ENCODE measurements at places on chromosomes 3 and 15. TPM values are rescaled to one million over a fixed set of nuclear protein-coding genes. Genes with fewer than 3 reads are reported as not detected.

GRCh38 chr3:49602877-49603411 is 48.7 kb downstream of the BSN start:
- peak; percentile 91 for DNase-seq

GRCh38 chr3:154143873-154144272 is 22.7 kb downstream of the ARHGEF26 start:
- DNase-seq: no peak

DNA sequence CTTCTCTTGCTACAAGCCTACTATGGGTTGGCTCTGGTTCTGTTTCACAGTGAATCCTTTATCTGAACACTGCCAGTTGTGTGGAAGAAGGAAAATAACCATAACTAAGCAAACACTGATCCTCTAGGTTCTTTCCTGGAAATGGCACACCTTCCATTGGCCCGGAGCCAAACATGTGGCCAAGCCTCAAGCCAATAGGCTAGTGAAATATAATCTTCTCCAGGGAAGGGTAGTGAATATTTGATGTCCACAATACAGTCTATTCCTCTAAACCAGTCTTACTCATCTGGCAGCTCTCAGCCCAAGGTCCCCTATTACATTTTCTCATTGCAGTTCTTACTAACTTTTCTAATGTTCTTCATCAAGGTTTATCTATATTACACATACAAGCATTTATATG is 921.3 kb downstream of the TUSC7 start:
- DNase-seq: peak; percentile 8

Gene CCDC191
- 1.6 TPM for total RNA-seq

Gene SH3GL3
- 1.1 TPM for total RNA-seq

All from bronchial epithelial cell (primary cell).